D341Med (cell line): ENCODE measurements at places on chromosomes 4 and X.

- no peak for DNase-seq
Measured at GRCh38 chr4:25299476-25300203, 12.9 kb upstream of the ZCCHC4 start.

DNA sequence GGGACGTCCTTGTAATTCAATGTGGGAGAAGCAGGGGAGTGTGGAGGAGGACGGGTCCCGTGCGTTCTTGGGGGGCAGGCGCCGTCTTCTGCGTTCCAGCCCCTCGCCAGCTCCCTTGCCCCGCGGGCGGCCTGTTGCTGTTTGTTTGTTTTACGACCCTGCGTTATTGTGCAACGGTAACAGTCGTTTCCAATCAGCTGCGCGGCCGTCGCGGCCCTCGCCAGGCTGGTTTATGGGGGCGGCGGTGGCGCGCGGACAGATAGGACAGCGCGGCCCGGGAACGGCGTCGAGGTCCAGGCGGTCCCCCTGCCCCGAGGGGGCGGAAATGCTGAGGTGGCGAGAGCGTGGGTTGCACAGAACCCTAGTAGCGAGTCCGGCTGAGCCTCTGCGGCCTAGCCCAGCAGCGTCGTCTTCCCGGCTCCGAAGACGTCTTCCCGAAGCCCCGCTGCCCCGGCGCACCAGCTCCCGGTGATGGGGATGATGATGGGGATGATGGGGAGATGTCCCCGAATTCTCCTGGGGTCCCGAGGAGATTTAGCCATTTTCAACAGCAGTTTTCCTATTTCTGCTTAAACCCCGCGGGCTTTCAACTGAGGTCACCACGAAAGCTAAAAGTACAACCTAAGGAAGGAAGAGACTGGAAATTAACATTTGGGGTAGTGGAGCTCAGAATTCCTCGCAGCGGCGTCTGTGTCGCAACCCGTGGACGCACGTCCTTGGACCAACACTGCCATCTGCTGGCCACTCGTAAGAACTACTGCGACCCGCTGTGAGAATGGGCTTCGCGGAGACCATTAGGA, 4.8 kb downstream of the PDGFRA start:
- peak; percentile 84 for DNase-seq

DNA sequence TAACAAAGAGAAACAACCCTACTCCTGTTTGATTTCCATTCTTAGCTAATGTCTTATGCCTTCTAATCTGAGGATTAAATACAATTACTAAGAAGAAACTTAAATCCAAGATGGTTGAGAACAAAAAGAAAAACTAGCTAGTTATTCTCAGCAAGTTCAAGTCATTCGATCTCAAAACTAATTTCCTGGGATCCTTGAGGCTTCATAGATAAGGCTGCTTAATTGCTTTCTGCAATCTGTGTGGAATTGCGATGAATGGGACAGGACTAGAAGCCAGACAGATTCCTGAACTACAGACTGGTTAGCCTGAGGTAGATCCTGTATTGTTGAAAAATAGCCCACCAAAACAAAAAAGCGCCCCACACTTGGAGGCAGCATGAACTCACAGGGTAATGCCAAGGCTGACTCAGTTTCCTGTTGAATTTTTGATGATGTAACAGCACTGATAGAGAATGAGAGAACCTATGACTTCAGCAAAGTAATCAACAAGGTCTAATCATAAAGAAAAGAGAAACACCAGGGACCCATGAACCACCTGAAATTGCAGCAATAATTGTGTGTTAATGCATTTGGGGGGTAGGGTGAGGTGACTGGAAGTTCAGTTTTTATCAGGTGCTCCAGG, 33.9 kb downstream of the KLHL15 start:
- no peak for DNase-seq

- DNase-seq: no peak
Measured at GRCh38 chrX:40423299-40423698, 157.5 kb upstream of the ATP6AP2 start.

GRCh38 chrX:103183912-103184311, 31.0 kb upstream of the BEX4 start:
- no peak for DNase-seq

DNA sequence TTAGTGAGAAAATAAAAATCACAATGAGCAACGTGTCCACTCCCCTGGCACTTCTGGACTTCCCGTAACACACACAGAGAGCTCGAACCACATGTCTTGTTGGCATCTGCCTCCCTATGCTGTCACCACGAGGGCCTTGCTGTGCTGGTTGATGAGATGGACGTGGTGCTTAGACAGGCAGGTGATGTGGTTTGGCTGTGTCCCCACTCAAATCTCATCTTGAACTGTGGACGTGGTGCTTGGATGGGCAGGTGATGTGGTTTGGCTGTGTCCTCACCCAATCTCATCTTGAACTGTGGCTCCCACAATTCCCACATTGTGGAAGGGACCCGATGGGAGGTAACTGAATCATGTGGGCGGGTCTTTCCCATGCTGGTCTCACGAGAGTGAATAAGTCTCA, 40.0 kb downstream of the FGFRL1 start:
- no peak for DNase-seq

- DNase-seq: no peak
Measured at GRCh38 chr4:70632028-70632427, 3.5 kb downstream of the ENAM start.

- DNase-seq: no peak
Measured at GRCh38 chr4:76969495-76969894, 19.9 kb downstream of the SEPTIN11 start.

DNA sequence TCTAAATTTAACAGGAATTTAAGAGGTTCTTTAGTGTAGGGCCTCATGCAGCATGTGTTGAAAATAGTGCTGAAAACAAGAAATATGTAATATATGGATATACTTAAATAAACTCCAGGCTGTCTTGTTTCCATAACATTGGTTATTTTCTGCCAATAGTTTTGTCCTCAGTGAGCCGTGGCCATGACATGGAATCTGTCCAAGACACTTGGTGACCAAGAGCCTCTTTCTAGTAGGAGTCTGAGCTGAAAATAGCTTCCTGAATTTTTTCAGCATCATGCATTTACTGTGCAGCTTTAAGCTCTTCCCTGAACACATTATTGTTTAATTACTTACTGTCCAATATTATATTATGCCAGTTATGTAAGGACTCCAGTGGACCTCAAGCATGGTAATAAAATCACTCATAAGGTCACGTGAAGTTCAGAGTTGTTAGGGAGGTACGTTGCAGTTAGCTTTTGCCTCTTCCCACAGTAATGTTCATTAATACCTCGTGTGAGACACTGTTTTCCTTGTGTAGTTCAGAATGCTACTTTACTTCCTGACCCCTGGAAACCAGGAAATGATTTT, 488.2 kb downstream of the GRID2 start:
- no peak for DNase-seq

DNA sequence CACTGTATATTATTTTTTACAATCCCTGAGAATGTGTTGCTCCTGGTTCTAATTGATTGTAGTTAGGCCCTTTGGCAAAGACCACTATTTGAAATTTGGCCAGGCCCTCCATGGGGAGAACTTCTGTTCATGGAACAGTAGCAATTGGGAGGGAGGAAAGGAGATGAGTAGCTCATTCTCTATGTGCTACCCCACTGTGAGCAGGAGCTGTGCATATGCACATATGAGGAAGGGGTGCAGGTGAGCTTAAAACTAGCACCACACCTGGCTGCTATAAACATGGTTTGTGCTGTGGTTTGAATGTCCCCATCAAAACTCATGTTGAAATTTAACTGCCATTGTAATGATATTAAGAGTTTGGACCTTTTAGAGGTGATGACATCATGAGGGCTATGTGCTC, 1483.2 kb downstream of the PCDH7 start:
- DNase-seq: no peak

GRCh38 chr4:37001688-37002436, 242.7 kb upstream of the NWD2 start:
- no peak for DNase-seq
